ENCODE measurements at places on chromosomes 4 and X.

GRCh38 chrX:79604364-79604763 lies 237.2 kb upstream of the ITM2A start:
- no peak for DNase-seq

GRCh38 chr4:127080141-127080540 lies 552.6 kb upstream of the INTU start:
- no peak for DNase-seq

- no peak for DNase-seq
Observed at GRCh38 chrX:54640736-54641135, 110.7 kb downstream of the GNL3L start.

DNA sequence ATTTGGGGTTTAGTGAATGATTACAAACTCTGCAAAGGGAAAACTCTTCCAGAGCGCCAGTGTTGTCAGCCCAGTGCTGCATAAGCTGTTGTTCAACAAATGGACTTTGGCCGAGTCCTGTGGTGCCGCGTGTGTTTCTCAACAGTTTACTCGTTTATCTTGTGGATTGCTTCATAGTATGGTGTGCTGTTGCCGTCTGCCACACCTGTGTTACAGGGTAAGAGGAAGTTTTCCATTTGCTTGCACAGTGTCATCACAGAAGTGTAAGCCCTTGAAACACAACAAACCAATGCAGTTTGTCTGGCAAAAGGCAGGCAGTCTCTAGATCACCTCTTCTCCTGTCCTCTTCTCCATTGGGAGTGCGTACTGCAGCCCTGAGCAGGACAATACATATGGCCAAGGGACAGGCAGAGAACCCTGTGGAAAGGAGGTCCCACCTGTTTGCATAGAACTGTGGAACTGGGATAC lies 66.3 kb downstream of the DCUN1D4 start:
- no peak for DNase-seq

DNA sequence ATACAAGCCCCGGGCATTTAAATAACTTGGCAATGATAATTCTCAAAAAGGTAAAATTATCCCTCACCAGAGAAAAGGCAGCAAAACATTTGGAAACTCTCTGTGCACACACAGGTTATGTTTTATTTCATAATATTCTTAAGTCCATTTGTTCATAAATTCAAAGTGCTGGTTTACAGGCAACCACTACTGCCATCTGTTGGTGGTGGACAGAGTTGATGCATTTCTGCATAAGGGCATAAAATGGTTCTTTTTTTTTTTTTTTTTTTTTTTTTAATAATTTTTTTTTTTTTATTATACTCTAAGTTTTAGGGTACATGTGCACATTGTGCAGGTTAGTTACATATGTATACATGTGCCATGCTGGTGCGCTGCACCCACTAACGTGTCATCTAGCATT lies 31.5 kb upstream of the IL21 start:
- peak; percentile 12 for DNase-seq

DNA sequence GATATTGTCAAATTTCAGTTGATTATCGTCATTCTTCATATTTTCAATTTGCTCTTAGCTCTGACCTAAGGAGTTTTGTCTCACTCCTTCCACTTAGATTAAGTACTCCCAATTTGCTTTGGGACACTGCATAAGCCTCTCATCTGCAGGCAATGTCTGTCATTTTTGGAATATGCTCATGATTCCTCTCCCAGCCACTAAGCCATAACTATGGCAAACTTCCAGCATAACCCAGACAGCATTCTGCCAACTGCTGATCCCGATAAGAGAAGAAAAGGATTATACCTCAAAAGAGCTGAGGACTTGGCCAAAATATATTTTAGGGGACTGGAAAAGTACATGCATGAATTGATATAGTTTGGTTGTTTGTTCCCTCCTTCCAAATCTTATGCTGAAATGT lies 444.4 kb downstream of the GABRG1 start:
- DNase-seq: no peak

DNA sequence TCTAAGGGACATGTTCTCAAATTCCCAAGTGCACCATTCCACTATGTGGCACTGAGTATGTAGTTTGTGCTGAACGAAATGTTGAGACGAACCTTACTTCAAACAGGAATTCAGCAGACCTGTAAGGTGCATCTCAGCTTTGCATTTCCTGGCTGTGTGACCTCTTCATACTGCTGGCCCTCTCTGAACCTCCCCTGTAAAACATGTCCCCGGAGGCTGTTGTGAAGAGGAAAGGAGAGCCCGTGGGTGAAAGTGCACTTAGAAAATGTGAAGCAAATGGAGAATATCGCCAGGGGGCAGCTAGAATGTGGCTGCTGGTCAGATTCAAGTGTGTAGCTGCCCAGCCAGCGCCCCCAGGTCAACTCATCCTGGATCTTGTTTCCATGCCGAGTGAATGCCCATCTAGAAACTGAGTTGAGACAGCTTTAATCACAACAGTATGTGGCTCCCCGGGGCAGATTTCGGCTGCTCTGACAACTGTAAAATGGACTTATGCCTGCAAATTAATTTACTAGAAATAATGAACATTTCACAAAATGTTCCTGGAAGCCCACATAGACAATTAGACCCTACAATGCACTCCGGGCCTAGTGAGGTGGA lies 263.3 kb downstream of the EVC2 start:
- no peak for DNase-seq

GRCh38 chr4:76504613-76505465 lies 69.8 kb downstream of the SHROOM3 start:
- DNase-seq: peak; percentile 9

DNA sequence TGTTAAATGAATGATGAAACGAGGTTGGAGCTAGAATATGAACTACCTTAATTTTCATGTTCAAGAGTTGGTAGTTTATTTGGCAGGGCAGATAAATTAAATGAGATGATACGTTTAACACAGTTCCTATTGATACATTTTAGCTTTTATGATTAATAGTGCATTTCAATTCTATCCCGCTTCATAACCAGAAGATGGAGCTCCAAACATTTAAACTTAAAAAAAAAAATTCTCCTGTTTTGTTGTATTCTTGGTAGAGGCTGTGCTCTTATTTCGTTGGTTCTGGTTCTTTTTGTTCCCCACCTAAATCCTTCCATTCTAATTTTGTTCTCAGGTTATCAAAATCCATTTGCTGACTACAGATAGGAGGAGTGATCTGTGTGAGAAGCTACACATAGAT lies 71.8 kb upstream of the PTPN13 start:
- no peak for DNase-seq

DNA sequence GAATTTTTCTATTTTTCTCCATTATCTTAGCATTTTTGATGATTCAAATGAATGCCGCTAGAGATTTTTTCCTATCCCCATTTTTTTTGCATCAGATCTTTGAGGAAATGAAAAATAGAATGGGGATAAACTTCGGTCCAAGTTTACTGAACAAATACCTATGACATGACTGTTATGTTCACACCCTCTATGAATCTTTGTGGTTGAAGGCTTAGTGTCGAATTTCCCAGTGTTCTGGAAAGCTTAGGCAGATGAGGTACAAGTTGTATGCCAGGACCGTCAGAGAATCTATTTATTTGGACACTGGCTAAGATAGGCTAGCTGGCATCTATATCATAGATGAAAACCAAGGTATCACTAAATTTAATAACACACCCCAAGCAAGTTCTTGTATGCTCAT lies 123.4 kb downstream of the SPCS3 start:
- DNase-seq: no peak

GRCh38 chr4:161546902-161547301 lies 616.9 kb downstream of the FSTL5 start:
- DNase-seq: no peak

DNA sequence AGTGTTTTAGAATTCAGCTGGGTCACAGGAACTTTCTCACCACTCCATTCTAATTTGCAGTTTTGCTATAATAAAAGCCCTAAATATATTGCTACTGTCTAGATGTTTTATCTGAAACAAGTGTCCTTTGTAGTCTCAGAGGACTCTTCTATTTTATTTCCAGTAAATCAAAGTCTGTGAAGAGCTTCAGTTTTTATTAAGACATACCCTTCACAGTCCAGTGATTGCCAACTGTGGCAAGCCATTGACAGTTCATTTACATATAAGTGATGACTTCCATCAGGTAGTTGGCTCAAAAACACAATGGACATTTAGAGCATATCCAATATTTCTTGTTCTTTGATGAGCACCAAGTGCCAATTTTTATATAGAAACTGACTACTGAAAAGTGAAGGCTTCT lies 466.1 kb downstream of the IQCM start:
- DNase-seq: no peak

DNA sequence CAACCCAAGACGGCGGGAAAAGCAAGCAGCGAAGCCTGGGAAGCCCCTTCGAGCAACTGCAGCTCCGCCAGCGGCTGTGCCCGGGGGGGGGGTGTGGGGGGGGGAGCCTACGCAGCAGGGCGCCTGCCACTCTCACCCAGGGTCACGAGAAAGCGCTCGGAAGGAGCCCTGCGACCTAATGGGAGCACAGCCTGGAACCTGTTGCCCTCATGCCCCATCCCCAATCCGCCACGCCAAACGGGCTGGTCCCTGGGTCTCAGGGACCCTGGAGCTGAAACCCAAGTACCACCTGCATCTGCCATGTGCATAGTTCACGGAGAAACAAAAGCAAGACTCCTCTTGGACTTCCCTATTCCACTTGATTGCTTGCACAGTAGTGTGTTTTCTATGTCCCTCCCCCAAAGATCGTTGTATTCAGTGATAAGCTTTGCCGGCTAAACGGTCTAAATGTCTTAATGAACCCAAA lies 359 bp upstream of the GAB3 start:
- no peak for DNase-seq

- no peak for DNase-seq
Observed at GRCh38 chrX:152733261-152733975, at the start of the genes CSAG1 and MAGEA12. CSAG1 (minus strand) TSS chrX:152733721; CDS start chrX:152732460, 1,261 bp downstream. MAGEA12 (plus strand) TSS chrX:152733757; CDS start chrX:152736162, 2,405 bp downstream.

- DNase-seq: no peak
Observed at GRCh38 chrX:136759968-136760367, 20.8 kb downstream of the ARHGEF6 start.

GRCh38 chr4:68717999-68718398 lies 47.5 kb upstream of the UGT2B15 start:
- DNase-seq: no peak

GRCh38 chr4:85637778-85638177 lies 162.8 kb downstream of the ARHGAP24 start:
- DNase-seq: no peak

- no peak for DNase-seq
Observed at GRCh38 chr4:2866160-2866861, 22.7 kb downstream of the ADD1 start.

- DNase-seq: no peak
Observed at GRCh38 chr4:161555689-161556660, 607.8 kb downstream of the FSTL5 start.

DNA sequence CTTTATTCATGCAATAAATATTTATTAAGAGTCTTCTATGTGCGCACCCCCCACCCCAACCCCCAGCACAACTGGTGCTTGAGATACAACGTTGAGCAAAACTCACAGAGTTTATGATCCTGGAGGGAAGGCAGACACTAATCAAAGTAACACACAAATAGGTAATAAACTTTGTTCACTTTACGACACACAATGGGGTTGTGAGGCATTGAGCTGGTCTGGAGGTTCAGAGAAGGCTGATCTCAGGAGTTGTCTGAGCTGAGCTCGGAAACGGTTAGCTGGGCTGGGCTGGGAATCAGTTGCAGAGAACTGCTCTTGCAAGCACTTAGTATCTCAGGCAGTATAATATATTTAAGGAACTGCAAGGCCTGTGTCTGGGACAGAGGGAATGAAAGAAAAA lies 238.5 kb downstream of the SCFD2 start:
- DNase-seq: no peak

DNA sequence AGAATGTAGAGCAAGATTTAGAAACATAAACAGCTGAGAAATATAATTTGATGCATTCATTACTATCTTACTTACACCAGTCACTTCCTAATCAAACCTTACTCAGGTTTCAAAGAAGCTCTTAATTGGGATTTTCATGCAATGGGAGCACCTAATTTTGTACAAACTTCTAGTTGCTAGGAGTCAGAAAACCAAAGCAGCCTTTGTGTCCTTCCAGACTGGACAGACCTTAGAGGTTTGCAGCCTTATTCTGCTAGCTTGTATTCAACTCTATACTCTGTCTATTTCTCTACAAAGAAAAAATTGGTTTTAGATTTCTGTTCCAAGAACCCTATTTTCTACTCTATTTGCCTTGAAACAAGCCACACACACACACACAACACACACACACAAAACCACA lies 19.4 kb downstream of the GABRA2 start:
- DNase-seq: no peak

- DNase-seq: no peak
Observed at GRCh38 chrX:85992811-85993229, 54.5 kb downstream of the CHM start.
